ENCODE measurements at places on chromosomes 12 and 14.

GRCh38 chr14:61644834-61645233 is 50.5 kb upstream of the HIF1A start:
- no peaks in the 10 kb centered on the region for H3K27me3 ChIP-seq
- no peak for DNase-seq
- no peak overlapping the region for H3K27ac ChIP-seq

GRCh38 chr14:60651086-60651795 is 2.0 kb upstream of the SIX1 start:
- no peak overlapping the region for H3K27ac ChIP-seq
- DNase-seq: no peak
- H3K4me3 ChIP-seq: no peak overlapping the region
- H3K4me1 ChIP-seq: peaks cover 65% of the 10 kb centered on the region
- H3K36me3 ChIP-seq: peaks cover 2% of the 10 kb centered on the region

DNA sequence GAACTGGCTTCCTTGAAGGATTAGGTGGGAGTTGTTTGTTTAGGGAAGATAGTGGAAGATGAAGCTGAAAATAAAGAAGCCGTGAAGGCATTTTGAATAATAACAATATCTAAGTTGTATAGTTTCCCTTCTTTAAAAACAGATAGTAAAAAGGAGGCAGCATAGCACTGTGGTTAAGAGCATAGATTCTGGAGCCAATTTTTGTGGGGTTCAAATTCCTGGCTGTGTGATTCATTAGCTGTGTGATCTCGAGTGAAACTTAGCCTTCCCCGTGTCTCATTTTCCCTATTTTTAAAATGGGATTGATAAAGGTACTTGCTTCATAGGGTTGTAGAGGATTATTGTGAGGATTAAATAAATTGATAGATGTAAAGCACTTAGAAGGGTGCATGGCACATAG is 104.5 kb downstream of the MYRFL start:
- no peak overlapping the region for H3K4me3 ChIP-seq
- DNase-seq: no peak
- H3K27ac ChIP-seq: no peak overlapping the region
- H3K4me1 ChIP-seq: peaks cover 2% of the 10 kb centered on the region
- H3K36me3 ChIP-seq: no peaks in the 10 kb centered on the region

GRCh38 chr14:100604709-100605108 is 17.5 kb upstream of the BEGAIN start:
- peaks cover 10% of the 10 kb centered on the region for H3K36me3 ChIP-seq
- no peak overlapping the region for H3K4me3 ChIP-seq
- H3K27ac ChIP-seq: no peak overlapping the region
- no peaks in the 10 kb centered on the region for H3K4me1 ChIP-seq
- peaks cover 21% of the 10 kb centered on the region for H3K27me3 ChIP-seq
- no peak for DNase-seq

GRCh38 chr12:124015494-124016461 is 42.8 kb downstream of the ZNF664 start:
- H3K27ac ChIP-seq: no peak overlapping the region
- no peak overlapping the region for H3K4me3 ChIP-seq
- no peaks in the 10 kb centered on the region for H3K27me3 ChIP-seq
- peaks cover 16% of the 10 kb centered on the region for H3K36me3 ChIP-seq

DNA sequence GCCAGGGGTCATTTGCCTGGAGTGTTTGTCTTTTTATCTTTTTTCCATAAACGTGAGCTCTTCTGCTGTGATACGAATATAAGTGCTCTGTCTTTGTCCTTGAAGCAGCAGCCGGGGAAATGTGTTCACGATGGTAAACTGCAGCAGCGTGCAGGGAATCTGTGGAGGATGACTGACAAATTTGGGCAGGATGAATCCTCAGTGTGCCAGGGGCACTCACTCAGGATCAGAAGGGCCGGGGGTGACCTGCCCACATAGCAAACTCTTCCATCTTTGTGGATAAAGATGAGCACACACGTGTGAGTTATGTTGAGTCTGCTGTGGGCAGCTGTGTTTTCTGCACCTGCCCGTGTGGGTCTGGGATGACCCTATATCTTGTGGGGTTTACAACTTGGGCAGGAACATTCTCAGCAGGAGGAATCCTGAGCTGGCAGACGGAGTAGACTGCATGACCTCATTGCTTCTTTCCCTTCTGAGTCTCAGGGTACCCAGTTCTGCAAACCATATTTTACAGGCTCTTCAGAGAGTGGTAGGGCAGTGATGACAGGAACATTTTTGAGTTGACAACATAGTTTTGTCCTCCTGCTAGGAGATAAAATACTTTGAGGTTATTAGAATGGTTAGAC is 711 bp downstream of the ANO4 start:
- H3K36me3 ChIP-seq: no peaks in the 10 kb centered on the region
- no peak for DNase-seq
- peaks cover 10% of the 10 kb centered on the region for H3K27me3 ChIP-seq
- no peaks in the 10 kb centered on the region for H3K4me1 ChIP-seq
- H3K4me3 ChIP-seq: no peak overlapping the region
- H3K27ac ChIP-seq: no peak overlapping the region
